ENCODE measurements at places on chromosomes 12 and 14.

DNA sequence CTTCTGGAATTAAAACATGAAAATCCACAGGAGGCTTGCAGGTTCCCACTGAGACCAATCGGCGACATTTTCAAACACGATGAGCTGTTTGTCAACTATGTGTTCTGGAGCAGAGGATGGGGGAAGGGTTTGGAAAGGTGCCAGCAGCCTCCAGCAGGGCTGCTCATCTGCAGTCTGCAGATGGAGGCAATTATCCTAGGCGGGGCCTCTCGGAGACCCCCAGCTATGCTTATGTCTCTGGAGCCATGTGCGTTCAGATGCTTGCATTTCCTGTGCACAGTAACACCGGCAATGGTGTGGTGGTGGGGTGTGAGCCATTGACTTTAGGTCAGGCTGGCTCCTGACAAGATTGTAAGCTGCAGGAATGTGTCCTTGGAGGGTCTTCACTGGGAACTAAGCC, 51.7 kb downstream of the RPH3A start:
- no peak for DNase-seq

DNA sequence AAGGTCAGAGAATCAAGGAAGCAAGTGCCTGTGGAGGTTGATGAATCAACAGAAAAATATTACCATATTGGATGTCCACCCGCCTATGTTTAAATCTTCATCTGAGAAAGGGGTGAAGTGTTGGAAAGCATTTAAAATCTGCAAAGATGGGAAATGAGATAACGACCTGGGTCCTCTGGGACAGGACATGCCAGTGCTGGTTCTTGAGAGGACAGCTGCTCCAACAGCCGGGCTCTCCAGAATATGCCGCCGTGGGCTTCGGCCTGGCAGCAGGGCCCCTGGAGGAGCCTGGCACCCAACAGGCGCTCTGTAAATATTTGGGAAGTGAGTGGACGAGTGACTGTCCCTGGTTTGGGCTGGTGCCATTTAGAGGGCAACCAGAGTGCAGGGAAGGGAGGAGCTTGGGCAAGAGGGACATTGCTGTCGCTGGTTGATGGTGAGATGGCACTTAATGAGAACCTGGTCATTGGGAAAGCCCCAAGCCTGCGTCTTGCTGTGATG, 129.9 kb downstream of the KCNA5 start:
- no peak for DNase-seq

GRCh38 chr14:67413806-67414769, 2.1 kb upstream of the PLEK2 start:
- DNase-seq: no peak

DNA sequence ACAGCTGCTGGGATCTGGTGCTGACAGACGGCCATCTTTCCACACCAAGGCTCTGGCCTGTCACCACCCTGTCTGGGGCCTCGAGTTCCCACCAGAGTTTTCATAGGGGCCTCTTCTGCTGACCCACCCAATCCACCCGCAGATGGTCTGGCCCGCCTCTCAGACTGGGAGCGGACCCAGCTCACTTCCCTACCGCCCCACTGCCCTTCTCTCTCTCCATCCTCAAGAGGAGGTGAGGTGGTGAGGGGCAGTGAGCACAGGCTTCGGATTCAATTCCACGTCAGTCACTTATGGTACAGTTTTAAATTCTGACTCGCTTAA, 12.3 kb upstream of the RPS6KL1 start:
- no peak for DNase-seq

DNA sequence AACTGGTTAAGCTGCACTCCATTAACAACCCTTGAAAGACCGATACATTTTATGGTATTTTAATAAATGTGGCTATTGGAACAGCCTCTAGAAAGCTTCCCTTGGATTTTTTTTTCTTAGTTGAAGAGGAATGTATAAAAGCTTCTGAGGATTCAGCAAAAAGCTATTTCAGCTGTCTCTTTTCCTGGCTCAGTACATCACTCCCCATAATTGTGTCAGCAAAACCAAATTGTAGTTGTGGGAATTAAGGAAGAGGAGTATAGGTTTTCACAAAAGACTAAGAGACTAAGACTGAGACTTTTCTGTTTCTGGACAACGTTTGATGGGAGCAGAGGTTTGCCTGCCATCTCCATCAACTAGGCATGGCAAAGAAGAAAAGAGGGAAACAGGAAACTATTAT, 106.5 kb downstream of the C12orf50 start:
- no peak for DNase-seq

GRCh38 chr12:123891011-123891410, 81.6 kb downstream of the CCDC92 start:
- DNase-seq: no peak

GRCh38 chr12:95544756-95545155, 6.5 kb downstream of the USP44 start:
- no peak for DNase-seq

- no peak for DNase-seq
Observed at GRCh38 chr14:101781240-101782061, 19.9 kb downstream of the PPP2R5C start.

- no peak for DNase-seq
Observed at GRCh38 chr12:98211909-98212695, 303.3 kb upstream of the TMPO start.

- DNase-seq: no peak
Observed at GRCh38 chr14:33323979-33324378, 385.3 kb downstream of the NPAS3 start.

DNA sequence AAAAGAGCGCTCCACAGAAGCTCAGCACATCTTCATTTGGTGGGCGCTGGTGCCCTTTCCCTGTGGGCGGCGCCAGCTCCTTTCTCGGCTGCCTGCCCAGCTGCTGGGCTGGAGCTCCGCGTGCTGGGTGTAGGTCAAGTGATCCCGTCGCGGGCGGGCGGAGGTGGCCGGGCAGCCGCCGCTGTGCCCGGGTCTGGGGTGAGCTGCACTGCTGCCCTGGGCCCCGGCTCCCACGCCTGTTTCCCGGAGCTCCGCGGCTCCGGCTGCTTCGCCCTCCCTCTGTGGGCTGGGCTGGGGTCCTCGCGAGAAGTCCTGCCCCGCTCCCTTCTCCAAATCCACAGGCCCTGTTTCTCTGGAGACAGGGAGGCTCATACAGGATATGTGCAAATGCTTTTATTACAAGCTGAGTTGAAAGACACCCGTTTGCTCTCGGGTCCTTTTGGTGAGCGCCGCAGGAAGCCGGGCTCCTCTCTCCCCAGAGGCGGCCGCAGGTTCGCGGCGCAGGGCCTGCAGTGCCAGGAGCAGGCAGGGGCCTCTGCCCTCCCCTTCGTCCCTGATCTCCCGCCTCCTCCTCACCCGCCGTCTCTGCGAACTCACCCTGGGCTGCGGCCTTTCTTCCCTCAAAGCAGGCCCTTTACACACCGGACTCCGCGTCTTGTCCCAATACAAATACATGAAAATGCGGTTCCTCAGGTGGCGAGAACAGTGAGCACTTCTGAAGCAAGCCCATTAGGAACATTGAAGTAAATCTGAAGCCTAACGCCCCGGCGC, 67.8 kb upstream of the CAPRIN2 start:
- no peak for DNase-seq

- DNase-seq: no peak
Observed at GRCh38 chr12:47192051-47192450, 112.3 kb upstream of the AMIGO2 start.

- DNase-seq: no peak
Observed at GRCh38 chr14:36021591-36022320, 154.8 kb downstream of the PTCSC3 start.

DNA sequence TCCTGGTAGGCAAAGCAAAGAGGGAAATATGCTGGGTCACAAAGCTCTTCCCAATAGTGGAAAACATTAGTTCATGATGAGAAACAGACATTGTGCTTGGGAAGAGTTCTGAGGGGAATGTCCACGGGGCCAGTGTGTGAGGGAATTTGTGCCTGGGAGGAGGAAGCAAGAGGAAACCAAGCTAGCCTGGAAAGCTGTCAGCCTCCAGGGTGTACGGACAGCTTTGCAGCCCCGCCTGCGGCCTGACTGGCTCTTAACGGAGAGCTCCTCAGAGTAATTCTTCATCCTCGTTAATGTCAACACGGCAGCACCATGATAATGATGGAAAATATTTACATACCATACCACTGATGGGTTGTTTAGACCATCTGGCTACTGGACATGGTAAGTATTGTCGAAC, 32.4 kb downstream of the PITPNM2 start:
- DNase-seq: no peak

GRCh38 chr12:116654226-116654743, 83.6 kb downstream of the SPRING1 start:
- no peak for DNase-seq

GRCh38 chr14:104871656-104872468, 6.8 kb downstream of the CEP170B start:
- DNase-seq: no peak

DNA sequence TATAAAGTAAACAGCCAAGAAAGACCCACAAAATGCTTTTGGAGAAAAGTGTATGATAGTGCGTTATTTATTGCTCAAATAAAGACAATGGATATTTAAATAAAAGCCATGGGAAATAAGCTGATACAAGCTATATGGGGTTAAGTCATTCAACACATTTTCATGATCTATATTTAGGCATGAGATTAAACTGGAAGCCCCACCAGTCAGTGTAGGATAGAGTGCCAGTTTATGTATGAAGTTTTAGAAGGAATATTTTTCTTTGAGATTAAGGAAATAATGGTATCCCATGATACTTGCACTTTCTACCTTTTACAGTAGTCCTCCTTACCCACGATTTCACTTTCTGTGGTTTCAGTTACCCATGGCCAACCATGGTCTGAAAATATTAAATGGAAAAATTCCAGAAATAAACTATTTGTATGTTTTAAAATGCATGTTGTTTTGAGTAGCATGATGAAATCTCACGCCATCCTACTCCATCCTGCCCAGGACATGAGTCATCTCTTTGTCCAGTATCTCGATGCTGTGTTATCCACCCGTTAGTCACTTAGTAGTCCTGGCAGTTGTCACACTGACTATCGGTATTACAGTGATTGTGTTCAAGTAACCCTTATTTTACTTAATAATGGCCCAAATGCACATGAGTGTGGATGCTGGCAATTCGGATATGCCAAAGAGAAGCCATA, 22.3 kb downstream of the SYT1 start:
- DNase-seq: no peak

DNA sequence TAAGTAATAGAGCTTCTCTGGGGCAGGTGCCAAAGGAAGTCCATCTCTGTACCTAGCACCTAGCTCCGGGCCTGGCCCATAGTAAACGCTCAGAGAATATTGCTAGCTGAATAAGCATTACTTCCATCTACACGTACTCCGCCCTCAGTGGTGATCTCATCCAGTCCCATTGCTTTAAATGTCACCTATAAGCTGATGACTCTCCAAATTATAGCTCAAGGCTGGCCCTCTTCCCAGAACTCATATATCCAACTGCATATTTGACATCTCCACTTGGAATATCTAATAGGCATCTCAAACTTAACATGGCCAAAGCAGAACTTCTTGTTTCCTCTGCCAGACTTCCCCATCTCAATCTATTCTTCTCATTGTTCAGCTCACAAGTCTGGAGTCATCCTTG, 6.9 kb upstream of the DYNLL1 start:
- no peak for DNase-seq

DNA sequence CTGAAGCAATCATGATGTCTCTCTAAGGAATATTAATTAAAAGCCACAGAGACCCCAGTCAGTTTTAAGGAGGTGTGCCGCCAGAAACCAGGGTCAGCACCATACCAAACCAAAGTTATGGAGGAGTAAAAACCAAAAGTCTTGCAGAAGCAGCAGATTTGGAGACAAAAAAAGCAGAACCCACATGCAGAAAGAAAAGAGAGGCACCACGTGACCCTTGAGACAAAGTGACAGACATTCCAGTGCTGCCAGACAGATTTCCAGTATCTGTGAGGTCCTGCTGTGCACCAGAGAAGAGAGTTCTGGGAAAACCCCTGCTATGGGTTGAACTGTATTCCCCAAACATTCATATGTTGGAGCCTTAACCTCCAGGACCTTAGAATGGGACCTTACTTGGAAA, 59.7 kb downstream of the CAPZA3 start:
- no peak for DNase-seq

GRCh38 chr12:104456950-104457745, 400 bp downstream of the CHST11 start:
- no peak for DNase-seq

GRCh38 chr12:3761116-3761735, 8.3 kb upstream of the CRACR2A start:
- DNase-seq: no peak

DNA sequence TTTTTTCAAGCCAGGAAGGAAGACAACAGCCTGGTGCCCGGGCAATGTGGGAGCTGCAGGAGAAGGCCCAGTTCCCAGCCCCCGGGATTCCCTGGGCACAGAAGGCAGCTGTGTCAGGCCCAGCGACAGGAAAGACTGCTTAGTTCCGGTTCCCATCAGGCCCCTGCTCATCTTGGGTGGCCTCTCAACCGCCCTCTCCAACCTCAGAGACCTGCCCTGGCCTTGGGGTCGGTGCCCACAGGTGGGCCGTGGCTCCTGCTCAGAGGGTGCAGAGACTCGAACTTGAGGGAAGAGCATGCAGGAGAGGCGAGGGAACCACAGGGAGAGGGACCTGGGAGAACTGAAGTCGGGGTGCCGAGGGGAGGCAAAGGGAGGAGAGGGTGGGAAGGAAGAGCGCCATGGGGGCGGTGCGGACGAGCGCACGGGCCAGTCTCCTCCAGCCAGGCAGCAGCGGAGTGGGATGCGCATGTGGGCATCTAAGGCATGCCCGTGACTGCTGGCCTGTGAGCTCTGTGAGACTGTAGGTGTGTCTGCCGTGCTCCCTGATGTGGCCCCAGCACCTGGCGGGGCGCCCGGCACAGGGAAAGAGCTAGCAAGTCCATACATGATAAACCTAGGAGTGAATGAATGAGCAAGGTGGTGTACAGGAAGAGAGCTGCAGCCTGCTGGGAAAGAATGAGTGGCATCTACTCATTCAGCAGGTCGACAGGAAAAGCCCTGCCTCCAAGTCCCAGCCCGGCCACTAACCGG, 42.7 kb downstream of the SSH1 start:
- no peak for DNase-seq

DNA sequence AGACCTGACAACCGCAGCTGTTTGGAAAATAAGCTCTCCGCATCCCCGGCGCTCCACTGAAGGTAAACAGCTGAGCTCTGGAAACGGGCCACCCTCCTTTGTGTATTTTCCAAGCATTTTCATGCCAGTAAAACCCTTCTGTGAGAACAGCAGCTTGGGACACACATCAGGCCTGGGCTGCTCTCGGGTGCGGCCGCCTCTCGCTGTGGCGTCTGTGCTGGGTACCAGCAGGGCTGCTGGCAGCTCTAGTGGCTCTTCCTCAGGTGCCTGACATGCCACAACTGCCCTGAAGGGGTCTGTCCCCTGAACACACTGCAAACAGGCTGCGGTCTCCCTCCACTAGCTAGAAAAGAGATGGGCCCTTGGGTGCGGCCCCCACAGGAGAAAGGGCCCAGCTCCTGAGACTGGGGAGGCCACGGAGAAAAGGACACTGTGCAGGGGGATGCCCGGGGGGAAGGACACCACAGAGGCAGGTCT, 96.3 kb downstream of the ITPK1 start:
- DNase-seq: no peak
